SIG-M5 (cell line): ENCODE measurements at places on chromosomes 4 and X.

- DNase-seq, result no peak
Observed at GRCh38 chr4:98245226-98245625, 16.0 kb upstream of the RAP1GDS1 start.

- no peak for DNase-seq
Observed at GRCh38 chrX:109920325-109920724, 82.6 kb upstream of the TMEM164 start.

DNA sequence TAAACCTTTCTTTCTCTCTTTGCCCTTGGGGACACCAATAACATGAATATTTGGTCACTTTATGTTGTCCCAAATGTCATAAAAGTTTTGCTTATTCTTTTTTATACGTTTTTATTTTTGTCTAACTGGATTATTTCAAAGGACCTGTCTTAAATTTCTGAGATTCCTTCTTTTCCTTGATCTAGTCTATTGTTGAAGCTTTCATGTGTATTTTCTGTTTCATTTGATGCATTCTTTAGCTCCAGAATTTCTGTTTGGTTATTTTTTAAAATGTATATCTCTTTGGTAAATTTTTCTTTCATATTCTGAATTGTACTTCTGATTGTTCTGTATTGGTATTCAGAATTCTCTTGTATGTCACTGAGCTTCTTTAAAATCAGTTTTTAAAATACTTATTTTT lies 88.3 kb downstream of the PTCHD1 start:
- no peak for DNase-seq

DNA sequence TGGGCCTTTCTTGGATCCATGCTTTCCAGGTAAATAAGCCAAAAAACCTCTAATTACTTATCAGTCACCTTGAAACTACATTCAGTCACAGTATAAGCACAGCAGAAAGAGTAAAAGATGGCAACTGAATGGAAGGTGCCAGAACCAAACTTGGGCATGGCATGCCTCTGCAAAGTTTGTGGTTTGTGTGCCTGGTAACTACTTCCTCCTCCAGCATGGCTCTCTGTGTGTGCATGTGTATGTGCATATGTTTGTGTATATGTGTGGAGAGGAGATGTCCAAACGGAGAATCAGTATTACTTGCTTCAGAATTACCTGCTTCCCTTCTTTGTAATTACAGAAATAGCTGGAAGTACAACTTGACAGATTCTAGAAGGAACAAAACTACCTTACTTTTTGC lies 67.5 kb downstream of the AGTR2 start:
- DNase-seq, result no peak
